ENCODE measurements at places on chromosomes 11 and 22. TPM values are rescaled to one million over a fixed set of nuclear protein-coding genes. Genes with fewer than 3 reads are reported as not detected.
A peak's percentile ranks its signal among the peaks of the same experiment; 100 is the strongest.

DNA sequence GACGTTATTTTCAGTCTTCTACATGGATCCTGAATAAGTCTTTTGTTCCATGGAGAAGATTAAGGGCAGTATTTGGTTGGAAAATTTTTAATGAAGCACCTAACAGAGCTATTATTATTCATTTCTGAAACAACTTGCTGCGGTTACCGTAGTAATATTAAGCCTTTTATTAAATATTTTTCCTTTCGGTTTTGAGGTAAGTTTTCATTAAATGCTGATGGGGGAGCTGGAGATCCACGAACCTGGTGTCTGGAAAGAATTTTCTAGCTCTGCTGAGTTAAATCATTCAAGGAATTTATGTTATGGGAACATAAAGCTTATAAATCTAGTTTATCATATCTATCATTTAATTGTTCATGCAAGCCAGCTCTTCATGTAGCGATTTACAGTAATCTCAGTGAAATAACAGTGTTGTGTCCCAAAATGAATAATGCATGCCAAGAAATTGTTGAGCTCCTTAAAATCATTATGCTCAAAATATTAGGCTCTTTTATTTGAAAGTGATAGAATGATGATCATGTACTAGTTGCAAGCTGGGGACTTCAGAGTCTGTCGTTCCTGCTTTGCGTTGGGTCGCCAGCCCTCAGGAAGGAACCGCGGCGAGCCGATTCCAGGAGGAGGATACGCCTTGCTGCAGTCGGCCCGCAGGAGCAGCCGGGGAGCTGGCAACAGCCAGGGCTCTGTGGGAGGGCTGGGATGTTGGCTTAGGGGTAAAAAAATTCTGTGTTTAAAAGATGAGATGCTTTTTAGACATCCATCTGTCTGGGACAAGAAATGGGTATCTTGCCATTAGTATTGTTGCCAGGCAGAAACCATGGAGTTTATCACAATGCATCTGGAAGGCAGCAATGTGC, 83.1 kb downstream of the TBC1D22A start:
- no peak for DNase-seq

ZNF215 gene
- 1.0 TPM for polyA plus RNA-seq

PKP3 gene
- polyA plus RNA-seq: 22.3 TPM

- peak; percentile 35 for DNase-seq
Observed at GRCh38 chr11:67022961-67023956, at the start of gene SYT12. Gene SYT12 (plus strand): TSS chr11:67023134. CDS start chr11:67030145, 7,011 bp downstream.

GRCh38 chr22:41380993-41381328, 781 bp upstream of the TEF start:
- DNase-seq: peak; percentile 37

GRCh38 chr11:45270946-45271716, 15.0 kb downstream of the SYT13 start:
- no peak for DNase-seq

DNA sequence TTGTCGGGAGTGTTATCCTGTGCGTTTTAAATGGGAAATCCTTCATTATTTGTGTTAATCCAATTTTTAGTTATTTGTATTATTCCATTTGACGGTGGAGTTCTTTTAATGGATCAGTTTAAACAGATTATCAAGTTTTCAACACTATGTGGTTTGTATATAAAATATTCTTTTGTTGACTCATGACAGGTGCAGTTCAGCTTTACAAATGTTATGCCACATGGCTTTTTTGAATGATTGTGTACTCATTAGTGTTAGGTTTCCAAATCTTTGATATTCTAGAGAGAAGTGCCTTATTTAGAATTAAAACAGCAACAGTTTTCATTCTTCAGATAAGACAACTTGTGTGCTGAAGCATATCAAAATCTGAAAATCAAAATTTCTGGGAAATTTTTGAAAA, 2.4 kb downstream of the JAM3 start:
- DNase-seq: no peak

- DNase-seq: no peak
Observed at GRCh38 chr11:83299681-83300080, 13.5 kb upstream of the CCDC90B start.

DNA sequence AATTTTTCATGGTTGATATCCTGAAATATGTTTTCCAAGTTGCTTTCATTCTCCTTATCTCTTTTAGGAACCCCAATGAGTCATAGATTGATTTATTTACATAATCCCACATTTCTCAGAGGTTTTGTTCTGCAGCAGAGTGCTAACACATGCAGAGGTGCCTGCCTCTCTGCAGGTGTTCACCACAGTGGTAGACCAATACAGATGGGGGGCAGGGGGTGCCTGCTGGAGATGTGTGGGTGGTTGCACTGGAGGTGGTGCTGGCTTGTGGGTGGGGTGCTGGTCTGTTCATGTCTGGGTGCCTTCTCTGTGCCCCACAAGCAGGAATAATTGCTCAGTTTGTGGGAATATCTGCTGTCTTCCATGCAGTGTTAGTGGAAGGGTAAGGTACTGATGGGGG, 131.1 kb downstream of the JRKL start:
- no peak for DNase-seq

PRRG4 gene
- 0.72 TPM for polyA plus RNA-seq

SMC1B gene
- polyA plus RNA-seq: 0.03 TPM

- no peak for DNase-seq
Observed at GRCh38 chr11:8758619-8759169, 76.1 kb downstream of the RPL27A start.

- DNase-seq: no peak
Observed at GRCh38 chr11:7570938-7571521, 57.2 kb downstream of the PPFIBP2 start.

LRRC32 gene
- polyA plus RNA-seq: 0.25 TPM

GRCh38 chr11:59678118-59678812, 9.4 kb upstream of the PATL1 start:
- DNase-seq: no peak

SCARF2 gene
- 0.47 TPM for polyA plus RNA-seq

- DNase-seq: no peak
Observed at GRCh38 chr11:863023-863909, 20.6 kb downstream of the TSPAN4 start.

AMPD3 gene
- 3.6 TPM for polyA plus RNA-seq

GRCh38 chr11:116777056-116777455, 4.3 kb upstream of the BUD13 start:
- no peak for DNase-seq

DNA sequence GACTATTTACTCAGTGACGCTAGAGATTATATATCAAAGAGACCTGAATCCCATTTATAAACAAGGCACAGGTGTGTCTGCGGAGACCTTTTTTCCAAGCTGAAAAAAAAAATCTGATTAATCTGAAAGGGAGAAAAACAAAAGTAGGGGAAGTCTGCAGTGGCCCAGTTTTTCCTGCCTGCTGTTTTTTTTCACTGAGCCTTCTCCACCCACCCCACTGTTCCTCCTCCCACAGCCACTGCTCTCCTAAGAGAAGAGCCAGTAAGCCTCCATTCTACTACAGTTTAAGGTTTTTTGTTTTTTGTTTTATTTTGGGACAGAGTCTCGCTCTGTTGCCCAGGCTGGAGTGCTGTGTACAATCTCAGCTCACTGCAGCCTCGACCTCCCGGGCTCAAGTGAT, 18.4 kb downstream of the ARFGAP2 start:
- DNase-seq: no peak

DNA sequence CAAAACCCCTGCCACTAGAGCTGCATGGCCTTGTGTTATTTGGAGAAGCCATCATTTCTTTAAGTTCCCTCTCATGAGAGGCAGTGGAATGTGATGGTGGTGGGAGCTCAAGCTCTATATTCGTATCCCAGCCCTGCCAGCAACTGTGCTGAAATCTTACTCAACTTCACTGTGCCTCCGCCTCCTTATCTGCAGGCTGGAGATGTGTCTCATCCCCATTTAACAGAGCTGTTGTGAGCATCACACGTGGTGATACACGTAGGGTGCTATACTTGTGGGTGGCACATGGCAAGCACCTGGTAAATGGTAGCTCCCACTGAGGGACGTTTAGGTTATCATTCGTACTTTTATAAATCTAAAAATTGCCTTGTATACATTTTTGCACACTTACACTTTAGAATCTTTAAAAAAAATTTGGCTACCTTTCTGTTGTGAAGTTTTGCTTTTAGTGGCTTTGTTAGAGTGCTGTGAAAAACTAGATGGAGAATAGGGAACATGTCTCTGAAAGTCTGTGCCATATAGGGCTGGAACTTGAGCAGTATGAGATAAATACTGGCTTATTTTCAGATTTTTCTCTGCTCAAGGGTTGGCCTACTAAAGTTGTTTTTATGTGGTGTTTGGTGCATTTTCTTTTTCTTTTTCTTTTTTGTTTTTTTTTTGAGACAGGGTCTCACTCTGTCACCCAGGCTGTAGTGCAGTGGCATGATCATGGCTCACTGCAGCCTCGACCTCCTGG, 23.2 kb downstream of the TNRC6B start:
- no peak for DNase-seq

GRCh38 chr11:127454856-127455255, 454.3 kb upstream of the KIRREL3 start:
- no peak for DNase-seq

- peak; percentile 77 for DNase-seq
Observed at GRCh38 chr22:27726686-27727449, 74.7 kb downstream of the MN1 start.

DNA sequence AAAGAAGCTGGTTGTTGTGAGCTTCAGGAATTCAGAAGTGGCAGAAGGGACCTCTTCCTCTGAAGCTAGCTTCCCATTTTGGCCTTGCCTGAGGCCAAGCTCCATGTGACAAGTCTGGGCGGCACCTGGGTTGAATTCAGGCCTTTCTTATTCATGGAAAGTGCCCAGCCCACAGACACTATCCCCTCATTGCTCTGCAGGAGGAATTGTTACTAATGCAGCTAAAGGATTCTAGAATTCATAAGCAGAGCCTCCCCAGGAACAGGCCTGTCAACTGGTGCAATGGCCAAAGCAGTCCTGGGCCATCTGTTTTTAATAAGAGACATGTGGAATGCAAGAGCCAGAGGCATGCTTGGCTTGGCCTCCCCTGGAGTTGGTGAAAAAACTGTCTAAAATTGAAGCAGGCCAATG, 71.4 kb downstream of the SLC1A2 start:
- no peak for DNase-seq

GRCh38 chr11:9990221-9990973, 303.6 kb downstream of the SBF2 start:
- peak; percentile 74 for DNase-seq

- no peak for DNase-seq
Observed at GRCh38 chr11:126948563-126948962, 52.0 kb downstream of the KIRREL3 start.

DNA sequence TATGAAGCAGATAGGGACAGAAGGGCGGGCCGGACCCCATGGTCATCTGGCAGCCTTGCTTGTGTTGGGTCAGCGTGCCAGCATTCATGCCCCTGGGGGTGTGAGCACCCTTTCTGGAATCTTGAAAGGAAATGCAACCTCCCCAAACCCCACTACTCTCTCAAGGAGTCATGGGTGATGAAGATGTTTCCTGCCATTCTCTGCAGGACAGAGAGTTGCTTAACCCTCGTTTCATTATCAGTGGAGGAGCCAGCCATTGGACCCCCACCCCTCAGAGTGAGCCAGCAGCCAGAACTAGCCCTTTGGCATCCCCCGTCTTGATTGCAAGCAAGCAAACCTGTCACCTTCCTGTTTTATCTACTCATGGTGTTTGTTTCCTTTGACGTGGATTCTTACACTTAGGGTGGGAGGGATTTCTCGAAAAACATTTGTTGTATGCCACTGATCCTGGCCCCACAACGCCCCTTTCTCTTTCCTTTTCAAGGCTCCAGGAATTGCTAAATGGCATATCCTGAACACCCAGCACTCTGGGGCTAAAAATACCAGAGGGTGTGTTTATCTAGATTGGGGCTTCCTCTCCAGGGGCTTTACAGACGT, 258.3 kb downstream of the ETS1 start:
- DNase-seq: no peak

- DNase-seq: no peak
Observed at GRCh38 chr11:4891996-4892640, 10.4 kb downstream of the OR51T1 start.

TRIM51 gene
- not detected for polyA plus RNA-seq

SCO2 gene
- 2.3 TPM for polyA plus RNA-seq

DNA sequence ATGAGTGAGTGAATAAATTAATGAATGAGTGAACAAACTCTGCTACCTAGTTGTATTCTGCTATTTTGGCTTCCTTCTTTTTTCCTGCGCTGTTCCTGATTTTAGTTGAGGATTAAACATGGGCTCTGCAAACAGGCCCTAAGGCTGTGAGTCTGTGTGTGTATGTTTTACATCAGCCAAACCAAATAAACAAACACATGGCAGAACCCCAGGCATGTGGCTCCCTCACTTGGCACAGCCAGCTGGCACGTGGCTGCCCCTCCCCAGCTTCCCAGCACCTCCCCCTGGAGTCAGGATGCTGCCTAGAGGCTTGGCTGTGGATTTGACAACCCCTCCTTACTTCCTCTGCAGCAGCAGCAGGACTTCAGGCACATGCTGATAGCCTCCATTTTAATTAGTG, 593.2 kb downstream of the INSC start:
- DNase-seq: peak; percentile 33

GRCh38 chr11:117356126-117356890, 28.7 kb downstream of the CEP164 start:
- DNase-seq: peak; percentile 6

GRCh38 chr11:84719935-84720577, 907.1 kb downstream of the DLG2 start:
- DNase-seq: no peak

- no peak for DNase-seq
Observed at GRCh38 chr11:45057938-45058646, 88.3 kb upstream of the PRDM11 start.

DNA sequence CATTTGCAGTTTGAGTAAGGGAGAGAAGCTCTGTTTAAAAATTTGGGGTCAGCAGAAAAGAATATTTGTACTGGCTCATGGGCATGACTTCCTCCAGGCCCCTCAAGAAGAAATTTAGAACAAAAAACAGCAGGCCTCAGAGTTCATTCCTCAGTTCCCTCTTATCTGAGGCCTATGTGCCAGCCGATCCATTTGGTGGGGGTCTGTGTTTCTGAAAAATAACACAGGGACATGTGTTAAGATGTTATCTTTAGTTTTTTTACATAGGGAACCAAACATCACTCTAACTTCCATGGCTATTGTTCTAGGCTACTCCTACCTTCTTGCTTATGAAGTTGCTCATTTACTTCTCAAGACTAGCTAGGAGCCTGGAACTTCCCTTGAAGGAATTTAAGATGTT, 16.2 kb upstream of the HSD17B12 start:
- no peak for DNase-seq

DNA sequence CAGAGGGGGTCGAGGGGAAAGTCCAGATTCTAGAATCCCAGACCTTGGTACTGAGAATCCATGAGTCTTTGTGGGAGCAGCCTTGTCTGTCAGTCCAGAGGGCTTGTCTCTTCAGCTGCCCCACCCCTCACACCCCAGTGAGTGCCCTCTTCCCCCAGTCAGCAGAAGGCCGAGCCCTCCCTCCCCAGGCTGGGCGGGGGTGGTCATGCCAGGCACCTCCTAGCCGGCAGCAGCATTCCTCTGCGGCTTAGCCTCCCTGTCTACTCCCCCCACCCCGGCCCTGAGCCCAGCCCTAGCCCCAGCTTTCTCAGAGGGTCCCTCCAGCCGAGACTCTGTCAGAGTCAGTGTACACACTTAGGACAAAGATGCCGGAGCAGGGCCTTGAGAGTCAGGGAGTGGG, 4.6 kb downstream of the SOX10 start:
- no peak for DNase-seq
